Hepatocyte (in vitro differentiated cells): ENCODE measurements at places on chromosomes 1 and 21. TPM values are rescaled to one million over a fixed set of nuclear protein-coding genes. Genes with fewer than 3 reads are reported as not detected.

GRCh38 chr1:62530516-62531154 lies 66.7 kb upstream of the ANGPTL3 start:
- DNase-seq, result peak; percentile 72

DNA sequence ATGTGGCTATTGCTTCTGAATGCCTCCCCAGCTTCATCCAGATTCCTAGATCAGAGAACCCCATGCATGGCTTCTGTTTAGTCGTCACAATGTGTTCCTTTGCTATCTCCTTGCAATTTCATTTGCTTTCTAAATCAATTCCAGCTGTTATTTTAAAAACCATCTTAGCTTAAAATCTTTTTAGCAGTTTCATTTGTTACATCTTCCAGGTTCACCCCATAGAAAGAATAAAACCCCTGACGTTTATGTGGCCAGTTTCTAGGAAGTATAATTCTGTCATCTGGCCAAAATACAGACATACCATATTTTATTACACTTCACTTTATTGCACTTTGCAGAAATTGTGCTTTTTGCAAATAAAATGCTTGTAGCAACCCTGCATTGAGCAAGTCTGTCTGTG lies 278.4 kb downstream of the PTPRC start:
- no peak for DNase-seq

DNA sequence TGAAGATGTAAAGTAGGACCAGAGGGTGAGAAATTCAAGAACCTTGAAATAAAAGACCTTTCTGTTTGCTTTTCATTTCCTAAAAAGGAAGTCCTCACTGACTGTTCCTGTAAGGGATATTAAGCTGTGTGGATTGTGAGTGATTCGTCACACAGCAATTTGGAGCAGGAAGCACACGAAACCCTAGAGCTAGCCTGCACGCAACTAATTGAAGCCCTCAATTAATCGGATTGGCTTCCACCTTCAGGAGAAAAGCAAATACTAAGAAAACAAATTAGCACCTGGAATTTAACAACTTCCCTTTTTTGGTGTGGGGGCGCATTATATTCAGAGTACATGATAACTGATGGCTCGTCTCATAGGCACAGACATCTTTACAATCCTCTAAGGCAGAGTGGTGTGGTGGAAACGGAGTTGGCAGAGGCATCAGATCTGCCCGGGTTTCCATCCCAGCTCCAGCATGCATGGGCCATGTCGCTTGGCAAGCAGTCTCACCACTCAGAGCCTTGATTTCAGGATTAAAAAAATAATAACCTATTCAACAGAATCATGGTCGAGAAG lies 95.2 kb downstream of the KCNJ15 start:
- no peak for DNase-seq

GRCh38 chr1:217088011-217088410 lies 364.8 kb upstream of the ESRRG start:
- no peak for DNase-seq

Gene FCER1G
- 1.1 and 4.3 TPM in 2 replicates for total RNA-seq

- no peak for DNase-seq
These were observed 67.3 kb upstream of the RAB3GAP2 start for GRCh38 chr1:220339581-220339980.

Gene RAB25
- total RNA-seq, result 71.1 and 77.9 TPM in 2 replicates

DNA sequence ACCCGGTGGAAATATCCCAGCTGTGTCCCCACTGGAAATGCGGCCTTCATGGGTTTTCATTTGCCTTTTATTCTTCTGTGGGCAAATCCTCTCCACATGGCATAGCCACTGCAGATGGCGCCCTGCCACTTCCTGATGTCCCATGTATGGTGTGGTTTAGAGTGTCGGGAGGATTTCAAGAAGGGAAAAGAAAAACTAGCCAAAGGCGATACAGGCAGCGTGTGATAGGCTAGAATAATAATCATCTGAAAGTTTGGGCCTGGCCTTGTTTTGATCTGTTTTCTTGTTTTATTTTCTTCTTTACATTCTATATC lies 123.6 kb downstream of the PEX14 start:
- DNase-seq, result no peak

Gene TMIGD3
- total RNA-seq, result 2.6 and 6.5 TPM in 2 replicates

Gene GBP6
- total RNA-seq, result 0.03 TPM in 1 of 2 replicates, not detected in the other

DNA sequence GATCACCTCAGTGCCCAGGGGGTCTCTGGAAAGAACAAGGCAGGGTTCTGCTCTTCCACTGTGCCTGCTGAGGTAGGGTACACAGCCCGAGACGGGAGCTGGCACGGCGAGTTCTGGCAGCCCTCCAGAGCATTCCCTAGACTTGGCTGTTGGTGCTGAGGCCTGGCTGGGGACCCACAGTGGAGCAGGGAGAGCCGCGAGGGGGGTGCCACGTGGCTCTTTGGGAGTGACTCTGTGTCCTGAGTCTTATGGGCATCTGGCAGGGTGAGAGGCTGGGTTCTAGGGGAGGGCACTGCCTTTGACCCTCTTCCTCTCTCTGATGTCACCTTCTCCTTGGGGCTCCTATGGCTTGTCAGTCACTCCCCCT lies 336.4 kb downstream of the CAMTA1 start:
- DNase-seq, result no peak

DNA sequence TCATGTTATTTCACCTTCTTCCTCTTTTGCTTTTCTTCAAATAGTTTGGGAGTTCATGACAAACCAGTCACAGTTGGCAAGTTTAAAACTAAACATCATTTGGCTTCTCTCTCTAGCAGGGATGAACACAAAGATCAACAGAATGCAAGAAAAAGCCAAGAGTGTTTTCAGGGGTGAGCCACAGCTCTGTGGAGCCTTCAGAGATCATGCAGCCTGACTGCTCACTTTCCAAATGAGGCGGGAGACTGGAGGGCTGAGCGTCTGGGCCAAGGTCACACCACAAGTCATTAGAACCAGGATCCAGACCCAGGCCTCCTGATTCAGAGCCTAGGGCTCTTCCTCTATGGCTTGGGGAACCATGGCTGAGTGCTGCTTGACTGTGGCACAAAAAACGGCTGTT lies 2.7 kb downstream of the DPT start:
- no peak for DNase-seq

Gene TRNP1
- total RNA-seq, result 67.4 and 92.5 TPM in 2 replicates

DNA sequence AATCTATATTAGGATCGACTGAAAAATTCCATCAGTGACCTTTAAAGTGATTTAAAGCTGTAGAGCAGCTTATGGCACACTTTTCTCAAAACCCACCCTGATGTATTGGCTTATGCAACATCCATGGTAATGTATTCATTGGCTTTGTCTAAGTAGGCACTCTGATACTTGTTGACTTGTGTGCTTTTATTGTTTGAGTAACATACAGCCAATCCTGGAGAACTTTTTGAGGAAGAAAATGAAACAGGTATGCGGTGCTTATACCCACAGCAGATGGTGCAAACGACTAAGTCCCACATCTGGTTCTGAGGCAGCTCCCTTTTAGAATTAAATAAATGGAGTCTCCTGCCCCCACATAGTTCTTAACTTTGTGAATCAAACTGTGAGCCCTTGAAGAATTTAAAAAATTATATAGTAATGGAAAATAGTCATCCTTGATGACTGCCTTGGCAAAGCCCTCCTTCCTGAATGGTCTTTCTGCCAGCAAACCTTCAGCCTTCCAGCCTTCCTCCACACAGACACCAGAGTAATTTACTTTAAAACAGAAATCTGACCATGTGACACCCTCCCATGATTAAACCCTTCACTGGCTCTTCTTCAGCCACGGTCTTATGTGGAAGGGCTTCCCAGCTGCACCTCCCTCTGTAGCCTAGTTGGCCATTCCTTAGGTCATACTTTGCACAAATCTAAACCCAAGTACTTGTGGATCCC lies 116.0 kb downstream of the BCAR3 start:
- DNase-seq, result no peak

Gene RGSL1
- not detected in 2 replicates for total RNA-seq

DNA sequence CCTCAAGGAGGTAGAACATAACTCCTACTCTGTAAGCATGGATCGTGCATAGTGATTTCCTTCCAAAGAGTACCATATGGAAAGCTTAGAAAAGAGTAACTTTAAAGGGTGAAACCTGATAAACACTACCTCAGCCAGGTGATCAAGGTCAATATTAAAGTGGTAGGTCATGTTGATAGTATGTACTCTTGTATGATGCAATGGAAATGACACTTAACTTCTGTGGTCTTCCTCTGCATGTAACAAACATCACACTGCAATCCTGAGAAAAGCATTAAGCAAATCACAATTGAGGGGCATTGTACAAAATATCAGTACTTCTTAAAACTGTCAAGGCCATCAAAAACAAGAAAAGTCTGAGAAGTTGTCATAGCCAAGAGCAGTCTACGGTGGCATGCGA lies 83.8 kb downstream of the LEPR start:
- DNase-seq, result no peak

- no peak for DNase-seq
These were observed 1233.9 kb upstream of the ADGRL2 start for GRCh38 chr1:80566867-80567266.

- no peak for DNase-seq
These were observed 34.1 kb upstream of the RNF187 start for GRCh38 chr1:228453022-228453560.

DNA sequence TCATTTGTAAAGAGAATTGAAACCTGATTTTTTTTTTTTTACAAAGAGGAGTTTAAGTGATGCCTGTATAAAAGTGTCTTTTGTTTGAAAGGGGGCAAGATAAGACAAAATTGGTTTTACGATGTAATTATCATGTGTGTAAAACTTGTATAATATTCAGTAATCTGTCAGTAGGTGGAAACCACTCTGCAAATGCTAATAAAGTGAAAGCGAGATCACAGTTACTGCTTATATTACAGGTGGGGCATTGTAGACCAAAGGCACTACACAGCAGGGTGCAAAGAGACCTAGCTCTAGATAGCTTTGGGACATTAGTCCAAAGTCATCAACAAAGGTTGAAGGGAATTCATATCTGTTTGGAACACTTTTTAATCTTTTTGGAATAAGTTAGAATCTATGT lies 174.2 kb downstream of the LHX8 start:
- no peak for DNase-seq

Gene CEP104
- total RNA-seq, result 7.7 and 12.7 TPM in 2 replicates

GRCh38 chr1:232600424-232601258 lies 29.3 kb downstream of the SIPA1L2 start:
- no peak for DNase-seq

DNA sequence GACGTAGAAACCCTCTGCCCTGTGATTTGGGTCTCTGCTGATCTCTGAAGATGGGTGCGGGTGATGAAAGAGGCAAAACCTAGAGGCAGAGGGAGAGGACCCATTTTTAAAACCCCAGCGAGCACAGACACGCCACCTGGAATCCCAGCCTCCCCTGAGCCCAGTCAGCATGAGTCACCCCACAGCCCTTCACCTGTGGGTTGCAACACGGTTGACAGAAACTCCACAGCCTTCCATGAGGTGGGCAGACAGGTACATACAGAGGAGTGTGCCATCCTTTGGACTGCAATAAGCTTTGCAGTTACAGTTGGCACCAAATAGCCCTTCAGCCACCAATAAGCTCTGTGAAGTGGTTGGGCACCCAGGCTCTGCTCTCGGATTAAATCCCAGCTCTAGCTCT lies 2.1 kb upstream of the GRHL3 start:
- DNase-seq, result no peak

DNA sequence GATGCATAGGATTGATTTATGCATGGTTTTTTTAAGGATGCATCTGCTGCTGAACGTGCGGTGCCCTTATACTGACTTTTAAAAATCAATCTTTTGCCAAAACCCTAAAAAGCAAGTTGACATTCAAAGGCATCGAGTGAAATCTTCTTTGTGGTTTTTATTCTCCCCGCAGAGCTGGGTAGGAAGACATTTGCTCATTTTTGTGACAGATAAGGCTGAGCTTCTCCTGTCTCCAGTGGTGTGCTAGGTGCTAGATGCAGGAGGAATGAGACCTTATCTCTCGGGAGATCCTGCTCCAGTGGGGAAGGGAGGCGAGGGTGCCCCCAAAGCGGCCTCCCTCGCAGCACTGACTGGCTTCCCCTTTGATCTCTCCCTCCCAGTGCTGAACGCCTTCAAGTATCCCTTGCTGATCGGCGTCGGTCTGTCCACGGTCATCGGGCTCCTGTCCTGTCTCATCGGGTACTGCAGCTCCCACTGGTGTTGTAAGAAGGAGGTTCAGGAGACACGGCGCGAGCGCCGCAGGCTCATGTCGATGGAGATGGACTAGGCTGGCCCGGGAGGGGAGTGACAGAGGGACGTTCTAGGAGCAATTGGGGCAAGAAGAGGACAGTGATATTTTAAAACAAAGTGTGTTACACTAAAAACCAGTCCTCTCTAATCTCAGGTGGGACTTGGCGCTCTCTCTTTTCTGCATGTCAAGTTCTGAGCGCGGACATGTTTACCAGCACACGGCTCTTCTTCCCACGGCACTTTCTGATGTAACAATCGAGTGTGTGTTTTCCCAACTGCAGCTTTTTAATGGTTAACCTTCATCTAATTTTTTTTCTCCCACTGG lies 14.9 kb upstream of the CD101 start:
- no peak for DNase-seq

Gene TCEA3
- total RNA-seq, result 30.2 and 30.8 TPM in 2 replicates

GRCh38 chr1:209647156-209647555 lies 5.1 kb downstream of the LAMB3 start:
- DNase-seq, result no peak

GRCh38 chr1:11399250-11399649 lies 79.7 kb upstream of the DISP3 start:
- DNase-seq, result no peak

DNA sequence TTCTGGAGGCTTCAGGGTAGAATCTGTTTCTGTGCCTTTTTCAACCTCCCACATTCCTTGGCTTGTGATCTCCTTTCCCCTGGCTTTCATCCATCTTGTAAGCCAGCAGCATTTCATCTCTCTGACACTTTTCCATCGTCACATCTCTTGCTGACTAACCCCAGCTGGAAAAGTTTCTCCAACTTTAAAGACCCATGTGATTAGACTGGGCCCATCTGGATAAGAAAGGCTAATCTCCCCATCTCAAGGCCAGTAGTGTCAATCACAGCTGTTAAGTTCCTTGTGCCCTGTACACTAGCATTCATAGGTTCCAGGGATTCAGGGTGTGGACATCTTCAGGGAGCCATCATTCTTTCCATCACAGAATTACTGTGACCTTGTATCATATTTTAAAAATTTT lies 452.1 kb downstream of the TTLL7 start:
- no peak for DNase-seq

GRCh38 chr1:51316113-51316845 lies 14.1 kb downstream of the TTC39A start:
- no peak for DNase-seq

Gene FCRL2
- 0.13 TPM in 1 of 2 replicates, not detected in the other for total RNA-seq

DNA sequence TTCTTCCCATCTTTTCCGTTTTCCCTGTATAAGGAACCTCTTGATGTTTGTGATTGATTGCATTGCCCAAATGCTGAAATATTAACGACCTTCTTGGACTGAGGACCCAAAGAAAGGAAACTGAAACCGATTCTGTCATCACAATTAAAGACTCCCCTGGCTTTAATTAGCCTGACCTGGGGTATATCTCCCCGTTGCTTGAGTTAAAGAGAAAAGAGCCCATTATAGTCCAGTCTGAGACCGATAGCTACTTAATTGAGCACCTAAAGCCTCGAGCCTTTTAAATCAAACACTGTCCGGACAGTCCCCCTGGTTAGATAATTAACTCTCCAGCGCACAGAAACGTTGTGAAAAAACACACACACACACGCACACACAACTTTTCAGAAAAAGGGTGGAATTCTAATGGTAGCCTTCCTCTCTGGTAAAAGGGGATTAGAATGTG lies 8.0 kb downstream of the LMO4 start:
- no peak for DNase-seq

Gene REG4
- total RNA-seq, result 103 and 106 TPM in 2 replicates

Gene RAVER2
- 28.6 and 30.5 TPM in 2 replicates for total RNA-seq
